ENCODE measurements at places on chromosomes 6 and 20. TPM values are rescaled to one million over a fixed set of nuclear protein-coding genes. Genes with fewer than 3 reads are reported as not detected.

Gene KCNQ5
- total RNA-seq: 4.3 TPM

Gene MEP1A
- not detected for total RNA-seq

Gene GABRR1
- total RNA-seq: not detected

Gene CLVS2
- total RNA-seq: not detected

Gene BMP6
- not detected for total RNA-seq

Gene DST
- 5.4 TPM for total RNA-seq

Gene IMPG1
- not detected for total RNA-seq

Gene RGS17
- 0.10 TPM for total RNA-seq

Gene HLA-DRA
- total RNA-seq: 204 TPM

Gene CASS4
- total RNA-seq: 13.2 TPM
